ENCODE measurements at places on chromosomes 13 and 19.
A peak's percentile ranks its signal among the peaks of the same experiment; 100 is the strongest.

GRCh38 chr19:46296722-46297461, at the start of gene HIF3A:
HIF3A (plus strand) TSS chr19:46297042; CDS start chr19:46297077, 35 bp downstream.
- DNase-seq, result no peak

GRCh38 chr19:14471436-14472187, 3.5 kb downstream of the PTGER1 start:
- no peak for DNase-seq

DNA sequence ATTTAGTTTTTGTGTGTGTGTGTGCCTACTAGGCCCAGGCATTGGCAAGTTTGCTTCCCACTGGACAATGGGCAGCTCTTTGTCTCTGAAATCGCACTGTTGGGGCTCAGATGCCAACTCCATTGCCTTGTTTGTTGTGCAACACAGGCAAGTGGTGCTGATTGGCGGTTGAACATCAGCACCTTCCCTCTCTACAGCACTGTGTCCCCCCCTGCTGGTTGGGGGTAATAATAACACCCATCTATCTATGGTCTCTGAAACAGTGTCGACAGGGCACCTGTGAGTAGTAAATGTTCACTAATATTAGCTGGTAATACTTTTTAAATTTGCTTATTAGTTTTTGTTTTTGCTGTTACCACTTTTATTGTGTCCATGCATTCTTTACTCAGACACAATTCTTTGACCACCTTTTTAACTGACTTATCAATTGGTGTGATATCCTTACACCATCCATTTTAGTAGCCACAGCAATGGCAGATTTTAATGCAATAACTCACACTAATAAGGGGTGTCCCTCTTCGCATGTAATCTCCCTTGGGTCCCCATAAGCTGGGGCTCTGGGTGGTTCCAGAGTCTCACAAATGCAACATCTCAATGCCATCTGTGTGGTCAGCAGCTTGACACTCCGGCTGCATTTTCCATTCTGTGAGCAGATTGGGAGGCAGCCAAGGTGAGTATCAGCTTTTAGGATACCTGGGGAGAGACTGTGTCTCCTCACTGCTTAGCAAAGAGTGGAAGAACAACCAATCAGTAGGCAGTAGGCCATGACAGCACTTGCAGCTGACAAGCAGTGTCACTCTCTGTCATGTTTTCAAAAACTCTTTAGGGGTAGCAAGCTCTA, 47.7 kb upstream of the UQCRFS1 start:
- peak; percentile 17 for DNase-seq

DNA sequence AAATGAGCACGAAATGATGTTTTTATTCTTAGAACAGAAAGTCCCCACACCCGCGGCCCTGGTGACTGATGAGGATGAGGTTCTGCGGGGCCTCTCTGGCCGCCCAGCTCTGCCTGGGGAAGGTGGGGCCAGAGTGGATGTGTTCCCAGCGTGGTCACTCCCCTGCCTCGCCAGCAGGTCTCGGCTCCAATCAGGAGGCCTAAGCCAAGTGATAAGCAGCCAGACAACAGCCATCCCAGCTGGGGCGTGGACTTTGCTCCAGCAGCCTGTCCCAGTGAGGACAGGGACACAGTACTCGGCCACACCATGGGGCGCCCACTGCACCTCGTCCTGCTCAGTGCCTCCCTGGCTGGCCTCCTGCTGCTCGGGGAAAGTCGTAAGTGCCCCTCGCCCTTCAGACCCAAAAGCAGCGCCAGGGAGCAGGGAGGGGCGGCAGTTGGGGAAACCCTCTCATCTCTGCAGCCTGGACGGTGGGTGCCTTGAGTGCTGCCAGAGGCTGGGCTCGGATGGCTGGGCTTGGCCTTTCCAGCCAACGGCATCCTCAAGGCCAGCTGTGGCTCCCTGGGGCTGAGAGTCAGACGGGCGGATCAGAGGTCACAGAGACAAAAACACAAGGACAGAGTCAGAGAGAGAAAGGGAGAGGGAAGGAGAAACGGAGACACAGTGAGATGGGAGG, at the start of gene F10:
Gene F10, plus strand, starts transcription at position 250 of the 676 bp plus-strand sequence. Its CDS starts 57 bp downstream, at position 307.
- DNase-seq, result peak; percentile 79

- no peak for DNase-seq
Observed at GRCh38 chr13:100115693-100116254, 26.9 kb downstream of the PCCA start.

DNA sequence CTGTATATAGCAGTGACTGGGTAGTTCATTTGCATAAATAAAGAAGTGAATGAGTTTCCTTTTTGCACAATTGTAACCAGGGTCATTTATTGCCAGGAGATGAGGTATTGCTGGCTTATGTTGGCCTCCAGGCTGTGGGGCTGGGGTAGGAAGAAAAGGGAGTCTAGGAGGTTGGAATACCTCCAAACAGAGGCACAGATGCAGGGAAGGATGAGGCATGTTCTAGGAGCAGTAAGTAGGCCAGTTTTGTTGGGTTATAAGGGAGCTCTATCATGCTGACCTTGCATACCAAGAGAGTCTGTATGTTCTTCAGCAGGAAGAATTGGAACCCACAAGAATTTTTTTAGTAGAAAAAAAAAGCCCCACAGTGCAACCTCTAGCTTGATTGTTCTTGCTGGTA, 17.2 kb upstream of the CYSLTR2 start:
- DNase-seq, result no peak

- DNase-seq, result no peak
Observed at GRCh38 chr13:27405546-27406134, 18.8 kb upstream of the GTF3A start.

GRCh38 chr13:71624653-71625600, 242.1 kb downstream of the DACH1 start:
- DNase-seq, result no peak

GRCh38 chr13:44373601-44374347, at the start of gene SERP2:
SERP2 (plus strand) TSS chr13:44373824; CDS start chr13:44374026, 202 bp downstream.
- no peak for DNase-seq

GRCh38 chr19:41144403-41144802, 30.2 kb downstream of the CYP2F1 start:
- DNase-seq, result no peak

GRCh38 chr13:46803586-46803985, 6.6 kb upstream of the ESD start:
- DNase-seq, result no peak

- no peak for DNase-seq
Observed at GRCh38 chr13:27728271-27728670, 64.0 kb upstream of the GSX1 start.

DNA sequence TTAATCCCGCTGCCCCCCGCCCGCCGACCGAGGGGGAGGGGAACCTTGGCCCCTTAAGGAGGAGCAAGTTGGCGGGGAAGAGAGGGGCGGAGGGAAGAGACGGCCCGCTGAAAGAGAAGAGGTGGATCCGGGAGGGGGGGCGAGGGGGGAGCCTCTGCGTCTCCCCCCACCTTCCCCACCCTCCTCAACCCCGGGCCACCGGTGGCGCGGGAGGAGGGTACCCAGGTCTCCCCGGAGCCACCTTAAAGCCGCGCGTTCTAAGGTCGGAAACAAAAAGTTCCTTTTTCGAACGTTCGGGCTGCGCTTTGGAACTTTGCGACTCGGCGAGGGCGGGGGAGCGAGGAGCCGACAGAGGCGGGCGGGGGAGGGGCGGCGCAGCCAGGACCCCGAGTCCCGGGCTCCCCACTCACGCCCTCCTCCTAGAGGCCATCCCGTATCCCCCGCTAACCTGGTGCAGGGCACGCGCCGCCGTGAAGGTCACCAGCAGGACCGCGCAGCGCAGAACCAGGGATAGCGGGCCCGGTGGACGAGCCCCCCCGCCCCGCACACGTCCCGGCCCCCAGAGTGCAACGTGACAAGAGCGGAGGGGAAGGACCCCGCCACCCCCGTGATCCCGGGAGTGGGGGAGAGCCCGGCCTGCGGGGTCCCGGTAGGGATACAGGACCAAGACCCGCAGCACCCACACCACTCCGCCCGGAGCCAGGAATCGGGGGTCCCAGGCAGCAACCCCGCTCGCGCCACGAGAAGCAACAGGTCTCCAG, 659 bp downstream of the ERF start:
- peak; percentile 89 for DNase-seq

GRCh38 chr19:38650911-38651584, 3.6 kb downstream of the ACTN4 start:
- no peak for DNase-seq

GRCh38 chr19:51093510-51094345, 11.0 kb upstream of the KLK14 start:
- no peak for DNase-seq

DNA sequence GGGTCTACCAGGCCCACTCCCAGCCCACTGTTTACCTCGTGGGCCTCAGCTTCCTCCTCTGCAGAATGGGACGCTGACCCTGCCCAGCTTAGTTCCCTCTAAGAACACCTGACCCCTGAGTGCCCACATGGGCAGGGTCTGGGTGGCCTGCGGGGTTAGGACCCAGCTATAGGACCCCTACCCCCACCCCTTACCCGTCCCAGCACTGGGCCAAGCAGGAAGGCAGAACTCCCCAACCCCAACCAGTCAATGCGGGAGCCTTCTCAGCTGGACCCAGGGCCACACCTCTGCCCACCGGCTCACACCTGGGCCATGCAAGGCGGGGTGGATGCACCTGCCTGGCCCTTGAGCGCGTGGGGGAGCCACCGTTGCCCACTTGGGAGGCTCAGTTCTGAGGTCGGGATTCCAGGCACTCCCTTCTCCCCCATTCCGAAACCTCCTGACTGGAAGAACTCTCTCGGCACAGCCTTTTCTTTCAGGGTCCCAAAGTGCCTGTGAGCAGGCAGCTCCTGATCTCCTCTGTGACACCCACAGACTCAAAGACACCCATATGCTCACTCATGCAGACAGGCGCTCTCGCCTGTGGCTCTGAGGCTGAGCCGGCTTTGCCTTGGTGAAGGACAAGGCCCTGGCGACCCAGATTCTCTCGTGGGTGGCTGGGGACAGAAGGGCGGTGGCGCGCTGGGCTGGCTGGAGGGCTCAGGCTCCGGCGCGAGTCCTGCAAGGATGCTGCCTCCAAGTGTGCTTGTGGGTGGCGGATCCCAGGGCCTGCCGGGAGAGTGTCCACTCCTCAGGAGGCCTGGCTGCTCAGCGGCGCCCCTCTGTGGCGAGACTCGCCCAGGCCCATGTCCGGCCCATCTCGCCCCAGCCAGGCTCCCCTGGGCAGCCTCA, 27.9 kb upstream of the PARP4 start:
- DNase-seq, result no peak

DNA sequence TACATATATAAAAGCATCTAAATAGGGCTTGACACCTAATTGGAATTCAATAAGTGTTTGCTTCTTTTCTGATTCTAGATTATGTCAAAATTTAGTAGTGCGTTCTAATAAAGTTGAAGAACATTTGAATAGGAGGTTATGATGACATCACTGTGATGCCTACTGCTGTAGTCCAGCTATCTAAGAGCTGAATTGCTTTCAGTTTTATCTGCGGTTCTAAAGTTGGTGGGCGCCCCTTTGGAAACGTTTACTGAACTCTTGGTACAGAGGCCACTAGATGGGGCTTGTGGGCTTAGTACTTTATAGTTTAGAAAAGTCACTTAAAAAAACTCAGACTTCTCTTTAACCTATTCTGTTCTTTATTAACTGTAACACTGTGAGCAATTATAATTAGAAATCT, 776.9 kb downstream of the GPC5 start:
- DNase-seq, result no peak

- no peak for DNase-seq
Observed at GRCh38 chr13:90545070-90545840, 802.2 kb upstream of the MIR17HG start.

- no peak for DNase-seq
Observed at GRCh38 chr13:107835339-107836018, 379.9 kb downstream of the LIG4 start.

- peak; percentile 88 for DNase-seq
Observed at GRCh38 chr19:54168174-54168917, 4.6 kb downstream of the TMC4 start.

DNA sequence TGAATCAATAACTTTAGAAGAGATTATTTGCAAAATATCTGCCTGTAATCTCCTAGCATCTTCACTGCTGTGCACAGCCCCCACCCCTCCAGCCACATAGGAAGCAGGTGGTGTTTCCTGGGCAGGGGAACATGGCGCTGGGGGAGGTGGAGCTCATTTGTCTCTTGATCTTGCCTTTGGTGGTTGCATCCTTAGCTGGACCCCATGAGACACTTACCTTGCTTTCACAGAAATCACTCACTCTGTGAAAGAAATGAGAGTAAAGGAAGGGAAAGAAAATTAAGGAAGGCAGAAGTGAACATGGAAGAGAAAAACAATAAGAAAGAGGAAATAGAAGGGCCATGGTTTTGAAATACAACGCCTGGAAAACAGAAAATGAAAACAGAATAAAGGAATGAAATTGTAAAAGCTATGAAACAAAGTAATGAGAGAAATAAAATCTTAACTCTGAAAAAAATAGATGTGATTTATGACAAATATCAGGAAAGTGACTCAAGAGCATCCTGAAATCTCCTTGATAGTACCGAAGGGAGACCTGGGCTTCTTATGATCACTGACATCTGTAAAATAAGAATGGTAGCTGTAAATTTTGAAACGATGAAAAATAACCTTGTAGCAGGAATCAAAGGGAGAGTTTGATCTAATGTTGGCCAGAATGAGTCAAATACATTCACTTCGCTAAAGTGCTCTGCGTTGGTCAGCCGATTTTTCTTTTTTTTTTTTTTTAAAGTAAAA, 17.2 kb upstream of the RNASEH2B start:
- DNase-seq, result no peak

- no peak for DNase-seq
Observed at GRCh38 chr19:21158523-21159135, 16.8 kb downstream of the ZNF431 start.

DNA sequence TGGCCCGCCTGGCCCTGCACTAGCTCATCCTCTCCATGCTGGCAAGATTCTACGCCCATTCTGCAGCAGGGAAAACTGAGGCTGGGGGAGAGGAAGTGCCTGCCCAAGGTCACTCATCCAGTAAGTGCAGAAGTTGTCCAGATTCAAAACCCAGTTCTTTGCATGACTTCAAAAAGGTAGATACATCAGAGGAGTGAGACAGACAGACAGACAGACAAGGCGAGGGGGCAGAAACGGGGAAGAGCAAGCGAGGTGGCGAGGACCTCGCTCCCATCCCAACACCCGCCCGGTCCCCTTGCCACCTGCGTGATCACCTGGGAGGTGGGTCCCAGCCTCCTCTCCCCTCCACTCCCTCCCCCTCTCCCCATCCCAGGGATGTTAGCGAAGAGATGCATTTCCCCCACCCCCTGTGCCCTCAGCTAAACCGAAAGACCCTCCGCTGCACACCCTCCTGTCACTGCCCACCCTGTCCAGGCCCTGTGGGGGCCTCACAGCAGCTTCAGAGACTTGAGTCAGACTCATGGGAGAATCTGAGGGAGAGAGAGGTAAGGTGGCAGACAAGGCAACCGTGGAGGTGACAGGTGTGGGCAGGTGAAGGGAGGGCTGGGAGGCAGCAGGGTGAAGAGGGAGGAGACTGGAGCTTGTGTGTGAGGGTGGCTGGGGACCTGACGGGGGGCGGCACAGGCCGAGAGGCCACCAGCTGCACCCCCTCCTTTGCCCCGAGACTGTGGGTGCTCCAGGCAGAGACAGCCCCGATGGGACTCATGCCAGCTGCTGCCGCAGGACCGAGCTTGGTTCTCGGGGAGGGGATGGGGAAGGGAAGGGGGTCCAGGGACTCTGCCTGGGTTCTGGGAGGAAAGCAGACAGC, 18.9 kb downstream of the LRRC4B start:
- DNase-seq, result no peak

- no peak for DNase-seq
Observed at GRCh38 chr13:75843074-75843473, 206.9 kb downstream of the LMO7 start.

- no peak for DNase-seq
Observed at GRCh38 chr19:48746738-48747575, at the start of gene IZUMO1. IZUMO1 (minus strand) TSS chr19:48746909; CDS start chr19:48745859, 1,050 bp downstream.
